CD4-positive, alpha-beta T cell treated with Interleukin-2 at 100 ng/mL for 4 hours (primary cell): ENCODE measurements at places on chromosomes 5 and 9.
A peak's percentile ranks its signal among the peaks of the same experiment; 100 is the strongest.

DNA sequence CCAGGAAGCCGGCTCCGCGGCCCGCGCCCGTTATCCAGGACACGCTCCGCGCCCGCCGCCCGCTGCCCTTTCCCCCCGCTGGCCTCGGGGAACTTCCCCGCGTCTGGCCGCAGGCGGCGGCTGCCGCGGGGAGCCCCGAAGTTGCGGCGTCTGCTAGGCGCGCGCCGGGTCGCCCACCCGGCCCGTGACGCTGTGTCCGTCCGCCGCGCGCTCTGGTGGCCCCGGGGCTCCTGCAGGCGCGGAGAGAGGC is 621 bp upstream of the GCNT4 start:
- DNase-seq: no peak

DNA sequence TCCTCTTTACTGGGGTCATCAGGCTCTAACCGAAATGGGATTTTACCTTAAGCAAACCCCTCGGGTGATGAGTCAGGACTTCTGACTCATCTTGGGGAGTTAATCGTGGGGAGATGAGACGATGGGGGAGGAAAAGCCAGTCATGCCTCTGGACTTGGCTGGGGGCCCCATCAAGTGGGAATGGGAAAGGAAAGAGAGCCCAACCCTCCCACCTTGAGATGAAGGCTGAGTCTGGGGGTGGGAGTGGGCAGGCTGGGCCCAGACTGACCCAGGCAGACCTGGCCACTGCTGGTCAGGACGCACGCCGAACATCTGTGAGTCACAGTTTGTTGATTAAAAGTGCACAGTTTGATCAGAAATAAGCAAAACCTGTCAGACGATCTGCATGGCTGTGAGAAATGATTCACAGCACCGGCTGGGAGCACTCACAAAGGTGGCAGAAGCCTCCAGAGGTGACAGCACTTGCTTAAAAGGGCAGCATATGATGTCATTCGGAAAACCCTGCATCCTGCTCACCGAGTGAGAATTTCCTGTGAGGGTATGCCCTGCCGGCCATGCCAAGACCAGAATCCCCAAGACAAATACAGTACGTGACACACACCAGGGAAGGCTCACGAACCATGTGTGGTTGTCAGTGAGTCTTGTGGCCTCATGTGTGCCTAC is 50.0 kb upstream of the SLC25A51 start:
- DNase-seq: peak; percentile 38

DNA sequence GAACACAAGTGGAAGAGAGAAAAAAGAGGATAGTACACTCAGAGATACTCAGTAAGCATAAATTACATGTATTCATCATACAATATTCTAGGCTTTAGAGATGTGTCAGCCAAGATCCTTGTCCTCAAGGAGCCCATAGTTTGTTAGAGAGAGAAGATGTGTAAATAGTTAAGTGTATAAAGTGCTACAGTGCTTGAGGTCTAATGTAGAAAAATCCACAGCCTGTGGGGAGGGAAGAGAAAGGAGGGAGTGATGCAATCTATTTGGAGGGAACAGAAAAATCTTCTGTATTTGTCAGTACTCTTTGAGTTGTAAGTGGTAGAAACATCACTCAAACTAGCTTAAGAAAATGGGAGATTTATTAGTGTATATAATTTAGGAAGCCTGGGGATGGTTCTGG is 81.9 kb downstream of the PALM2AKAP2 start:
- no peak for DNase-seq

GRCh38 chr5:108561416-108562204 is 179.7 kb upstream of the FBXL17 start:
- no peak for DNase-seq

- no peak for DNase-seq
Observed at GRCh38 chr9:28929433-28929832, 1356.2 kb upstream of the C9orf72 start.

DNA sequence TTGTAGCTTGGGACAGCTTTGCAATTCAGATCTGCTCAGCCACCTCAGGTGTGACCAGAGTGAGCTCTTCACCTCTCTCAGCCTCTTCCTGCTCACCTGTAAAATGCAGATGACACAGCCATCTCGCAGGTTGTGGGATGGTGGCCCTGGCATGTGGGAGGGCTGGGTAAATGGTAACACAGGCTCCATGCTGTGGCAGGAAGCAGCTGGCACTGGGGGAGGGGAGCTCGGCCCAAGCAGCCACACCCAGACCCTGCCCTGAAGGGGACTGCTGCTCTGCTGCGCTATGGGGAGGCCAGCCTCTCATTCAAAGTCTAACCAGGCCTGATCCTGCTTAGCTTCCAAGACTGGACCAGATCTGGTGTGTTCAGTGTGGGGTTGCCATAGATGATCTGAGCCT is 24.1 kb downstream of the PHF2 start:
- DNase-seq: no peak

DNA sequence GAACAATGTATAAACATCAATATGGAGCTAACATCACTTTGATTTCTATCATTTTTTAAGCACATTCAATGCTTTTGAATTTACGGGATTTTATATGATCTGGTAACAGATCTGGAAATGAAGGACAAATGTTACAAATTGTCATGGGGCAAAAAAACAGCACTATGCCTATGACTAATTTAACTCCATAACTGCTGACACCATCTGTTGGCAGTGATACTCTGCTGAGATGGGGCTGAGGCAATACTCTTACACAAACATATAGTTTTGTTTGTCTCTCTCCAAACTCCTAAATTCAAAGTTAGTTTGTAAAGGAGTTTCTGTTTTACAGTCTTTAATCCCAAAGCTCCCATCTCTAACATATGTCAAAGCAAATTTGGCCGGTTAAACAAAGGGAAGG is 132.5 kb upstream of the FER start:
- no peak for DNase-seq

- DNase-seq: peak; percentile 82
Observed at GRCh38 chr5:119274767-119275130, 81.1 kb upstream of the TNFAIP8 start.

GRCh38 chr9:120524863-120525262 is 55.1 kb downstream of the CDK5RAP2 start:
- no peak for DNase-seq

GRCh38 chr5:113608113-113608596 is 94.7 kb downstream of the YTHDC2 start:
- DNase-seq: no peak

DNA sequence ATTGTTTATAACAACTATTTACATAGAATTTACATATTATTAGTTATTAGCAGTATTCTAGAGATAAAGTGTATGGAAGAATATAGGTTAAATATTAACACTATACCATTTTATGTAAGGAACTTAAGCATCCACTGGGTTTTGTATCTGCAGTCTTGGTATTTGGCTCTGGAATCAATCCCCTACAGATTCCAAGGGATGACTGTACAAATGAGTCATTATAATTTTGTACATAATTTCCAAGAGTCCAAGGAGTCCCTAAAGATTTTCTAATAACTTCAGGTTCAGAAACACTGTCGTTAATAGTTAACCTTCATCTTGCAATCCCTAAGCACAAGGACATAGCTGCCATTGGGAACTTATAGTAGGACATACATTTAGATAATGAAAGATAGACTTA is 254.8 kb upstream of the PDE4D start:
- no peak for DNase-seq

DNA sequence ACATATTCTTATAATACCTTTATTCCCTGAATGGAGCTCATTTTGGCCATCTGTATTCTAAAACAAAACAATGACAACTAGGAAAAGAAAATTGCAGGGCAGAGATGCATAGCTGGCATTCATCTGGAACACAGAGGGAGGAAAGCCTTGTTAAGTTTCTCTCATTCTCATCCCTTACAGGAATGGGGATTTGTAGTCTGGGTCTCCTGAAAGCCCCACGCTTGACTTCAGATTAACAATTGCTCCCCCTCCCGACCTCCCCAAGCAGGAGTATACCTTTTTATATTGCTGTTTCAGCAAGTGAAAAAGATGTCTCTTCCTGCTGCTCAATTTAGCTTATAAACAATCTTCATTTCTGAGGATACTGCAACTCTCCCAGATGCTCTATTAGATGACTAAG is 812.1 kb downstream of the EFNA5 start:
- no peak for DNase-seq

DNA sequence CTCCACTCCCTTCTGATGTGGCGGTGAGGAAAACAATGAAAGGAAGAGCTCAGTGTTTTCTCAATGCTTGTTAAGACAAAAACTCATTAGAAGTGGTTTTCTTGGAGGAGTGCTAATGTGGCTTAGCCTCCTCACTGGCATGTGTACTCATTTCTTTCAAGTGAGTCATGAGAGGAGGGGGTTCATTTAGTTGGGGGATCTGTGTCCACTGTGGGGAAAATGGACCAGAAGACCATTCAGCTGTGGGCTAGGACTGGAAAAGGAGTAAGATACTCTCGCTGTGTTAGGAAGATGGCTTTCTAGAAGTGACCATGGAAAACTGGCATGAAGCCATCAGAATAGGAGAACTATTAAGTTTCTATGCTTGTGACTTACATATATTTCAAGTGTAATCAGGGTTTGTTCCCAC is 23.5 kb downstream of the KLF9 start:
- no peak for DNase-seq

DNA sequence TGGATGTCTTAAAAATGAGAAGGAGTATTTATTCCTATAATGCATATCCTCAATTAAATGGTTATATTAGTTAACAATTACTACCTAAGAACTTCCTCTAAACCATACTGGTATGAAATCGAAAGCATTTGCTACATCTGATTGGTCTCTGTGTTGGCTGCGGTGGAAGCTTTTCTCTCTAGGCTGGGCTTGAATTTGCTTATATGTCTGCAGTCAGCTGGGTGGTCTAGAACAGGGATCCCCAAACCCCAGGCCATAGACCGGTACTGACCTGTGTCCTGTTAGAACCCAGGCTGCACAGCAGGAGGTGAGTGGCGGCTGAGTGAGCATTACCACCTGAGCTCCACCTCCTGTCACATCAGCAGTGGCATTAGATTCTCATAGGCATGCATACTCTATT is 112.3 kb downstream of the TLE4 start:
- DNase-seq: no peak
